ENCODE measurements at places on chromosomes 2 and 18.

GRCh38 chr2:145199827-145200706, 680.1 kb upstream of the ZEB2 start:
- no peak for DNase-seq

- no peak for DNase-seq
Measured at GRCh38 chr2:10971888-10972260, 60.1 kb downstream of the KCNF1 start.

GRCh38 chr18:25516121-25516520, 164.2 kb upstream of the ZNF521 start:
- no peak for DNase-seq

GRCh38 chr2:47359375-47359868, 43.5 kb upstream of the MSH2 start:
- DNase-seq = no peak

DNA sequence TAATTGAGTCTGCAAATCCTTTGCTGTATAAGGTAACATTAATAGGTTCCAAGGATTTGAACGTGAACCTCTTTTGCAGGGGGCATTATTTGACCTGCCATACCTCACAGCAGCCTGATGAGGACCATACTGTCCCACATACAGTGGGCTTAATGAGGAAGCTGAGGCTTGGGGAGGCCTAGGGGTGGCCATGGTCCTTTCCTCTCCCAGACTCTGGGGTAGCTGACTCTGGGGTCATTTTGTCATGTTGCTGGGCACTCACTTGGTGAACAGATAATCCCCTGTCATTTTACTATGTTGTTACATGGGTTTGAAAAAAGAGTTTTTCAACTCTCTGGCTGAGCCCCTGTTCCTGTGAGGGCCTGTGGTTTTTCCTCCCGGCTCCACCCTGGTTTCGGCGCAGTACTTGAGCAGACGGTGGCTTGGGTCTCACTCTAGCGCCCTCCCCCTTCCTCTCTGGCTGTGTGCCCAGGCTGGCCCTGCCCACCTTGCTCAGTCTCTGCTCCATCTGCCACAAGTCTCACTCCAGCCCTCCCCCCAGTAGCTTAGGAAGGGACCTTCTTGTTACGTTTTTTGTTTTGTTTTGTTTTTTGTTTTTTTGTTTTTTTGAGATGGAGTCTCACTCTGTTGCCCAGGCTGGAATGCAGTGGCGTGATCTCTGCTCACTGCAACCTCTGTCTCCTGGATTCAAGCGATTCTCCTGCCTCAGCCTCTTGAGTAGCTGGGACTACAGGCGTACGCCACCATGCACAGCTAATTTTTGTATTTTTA, 21.0 kb downstream of the INPP4A start:
- DNase-seq = peak; percentile 84

DNA sequence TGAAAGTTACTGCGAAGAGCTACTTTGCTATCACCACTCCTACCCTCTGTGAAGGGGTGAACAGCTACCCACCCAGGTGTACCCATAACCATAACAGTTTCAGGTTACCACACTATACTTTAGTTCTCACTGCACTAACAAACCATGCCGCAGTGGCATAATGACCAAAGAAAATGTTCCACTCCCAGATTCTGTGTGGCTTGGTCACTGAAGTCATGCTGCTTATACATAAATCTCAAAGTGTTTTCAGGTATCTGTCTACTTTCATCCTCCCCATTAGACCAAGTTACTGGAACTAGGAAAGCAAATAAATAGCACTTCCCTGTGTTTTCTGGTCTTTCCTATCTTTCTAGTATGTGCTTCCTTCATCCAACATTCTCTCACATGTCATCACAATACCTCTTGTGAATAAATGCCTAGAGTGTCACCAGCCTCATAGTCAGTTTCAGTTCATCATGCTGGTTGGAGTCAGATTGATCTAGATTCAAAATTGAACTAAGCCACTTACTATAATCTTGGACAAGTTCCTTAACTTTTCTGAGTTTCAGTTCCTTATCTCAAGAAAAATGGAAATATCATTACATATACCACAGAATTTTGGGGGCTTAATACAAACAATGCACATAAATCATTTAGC, 293.6 kb downstream of the FSIP2 start:
- no peak for DNase-seq

DNA sequence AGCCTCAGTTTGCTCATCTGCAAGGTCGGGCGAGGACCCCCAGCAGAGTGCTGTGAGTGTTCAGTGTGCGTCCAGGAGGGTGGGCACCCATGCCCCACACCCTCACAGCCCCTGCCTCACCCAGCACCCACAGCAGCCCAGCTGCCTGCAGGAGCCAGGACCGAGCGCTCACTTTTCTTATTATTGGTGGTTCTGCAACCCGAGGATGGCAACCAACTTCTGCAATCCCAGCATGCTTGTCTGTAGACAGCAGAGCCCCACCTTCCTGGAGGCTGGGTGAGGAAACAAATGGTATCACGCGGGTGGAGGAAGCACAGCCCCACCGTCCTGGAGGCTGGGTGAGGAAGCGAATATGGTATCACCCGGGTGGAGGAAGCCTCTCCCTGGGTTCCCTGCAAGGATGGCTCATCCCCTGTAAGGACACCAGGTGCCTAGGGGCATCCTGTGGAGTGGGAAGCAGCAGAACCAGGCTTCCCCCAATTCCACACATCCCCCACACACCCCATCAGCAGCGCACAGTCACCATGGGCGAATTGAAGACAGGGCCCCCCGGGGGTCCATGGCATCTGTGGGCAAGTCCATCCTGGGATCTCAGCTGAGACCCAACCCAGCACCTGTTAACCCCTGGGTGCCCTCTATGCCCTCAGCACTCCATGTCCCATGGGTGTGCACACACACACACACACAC, 220.5 kb upstream of the RAB6C start:
- no peak for DNase-seq

DNA sequence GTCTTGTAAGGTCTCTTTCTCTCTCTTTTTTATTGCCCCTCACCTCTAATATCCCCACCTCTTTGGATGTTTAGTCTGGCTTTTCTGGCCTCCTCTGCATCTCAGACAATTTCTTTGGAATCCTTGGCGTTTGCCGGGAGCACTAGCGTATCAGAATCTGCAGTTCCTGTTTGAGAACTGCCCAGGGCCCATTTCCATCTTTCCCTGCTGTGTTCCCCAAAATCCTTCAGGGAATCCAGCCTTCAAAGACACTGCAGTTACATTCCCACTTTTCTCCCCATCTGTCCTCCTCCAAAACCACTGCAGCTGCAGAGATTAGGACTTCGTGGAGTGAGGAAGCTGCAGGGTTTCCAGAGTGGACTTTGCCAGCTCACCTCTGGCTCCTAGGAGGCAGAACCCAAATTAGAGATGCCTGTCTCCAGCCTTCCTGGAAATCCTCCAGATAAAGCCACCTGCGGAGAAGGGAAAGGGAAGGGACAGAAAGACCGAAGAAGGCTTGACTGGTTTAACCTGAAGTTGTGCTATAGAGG, 2.7 kb downstream of the VSNL1 start:
- DNase-seq = no peak

GRCh38 chr2:6917761-6918421, 679 bp downstream of the RNF144A start:
- no peak for DNase-seq

GRCh38 chr2:45869165-45869501, 217.7 kb downstream of the PRKCE start:
- no peak for DNase-seq

GRCh38 chr2:33903215-33903614, 304.1 kb upstream of the FAM98A start:
- no peak for DNase-seq

GRCh38 chr2:125172181-125172580, 1147.1 kb downstream of the CNTNAP5 start:
- no peak for DNase-seq

GRCh38 chr2:203650860-203651613, 55.4 kb upstream of the CD28 start:
- no peak for DNase-seq
